ENCODE measurements at places on chromosomes 1 and 21. TPM values are rescaled to one million over a fixed set of nuclear protein-coding genes. Genes with fewer than 3 reads are reported as not detected.

NUDT4B gene
- total RNA-seq, result 9.8 TPM

RBP7 gene
- not detected for total RNA-seq

PLA2G2F gene
- total RNA-seq, result not detected

CD34 gene
- 0.13 TPM for total RNA-seq

MRPS6 gene
- 11.4 TPM for total RNA-seq

ANGPTL1 gene
- 16.4 TPM for total RNA-seq

APOBEC4 gene
- not detected for total RNA-seq
